ENCODE measurements at places on chromosomes 1 and 21. TPM values are rescaled to one million over a fixed set of nuclear protein-coding genes. Genes with fewer than 3 reads are reported as not detected.

The VAMP3 gene
- 72.3 TPM for total RNA-seq

The BTBD8 gene
- 2.9 TPM for total RNA-seq

The PLXNA2 gene
- 3.4 TPM for total RNA-seq

The PGLYRP4 gene
- not detected for total RNA-seq

The GPR37L1 gene
- not detected for total RNA-seq
